Esophagus mucosa (tissue), 1 donor: ENCODE measurements at places on chromosomes 5 and 9.

DNA sequence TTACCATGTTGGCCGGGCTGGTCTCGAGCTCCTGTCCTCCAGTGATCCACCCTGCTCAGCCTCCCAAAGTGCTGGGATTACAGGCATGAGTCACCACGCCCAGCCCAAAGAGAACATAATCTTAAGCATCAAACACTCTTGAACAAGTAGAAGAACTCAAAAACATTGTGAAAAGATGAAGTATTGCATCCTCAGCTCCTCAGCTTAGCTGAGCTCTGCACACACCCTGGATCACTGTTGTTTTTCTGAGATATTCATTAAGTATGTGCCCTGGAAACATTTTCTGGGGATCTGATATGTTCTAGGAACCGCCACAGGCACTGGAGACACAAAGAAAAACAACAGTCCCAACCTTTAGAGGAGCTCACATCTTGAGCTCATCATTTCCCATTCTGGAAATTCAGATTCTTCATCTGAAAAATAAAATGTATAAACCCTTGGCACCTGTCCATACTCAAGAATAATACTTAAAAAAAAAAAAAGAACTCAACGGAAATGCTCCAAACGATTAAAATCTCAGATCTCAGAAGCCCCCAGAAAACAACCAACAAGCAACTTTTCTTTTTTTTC, 62.2 kb upstream of the ZNF462 start:
- ATAC-seq: no peak

GRCh38 chr5:12459326-12459725, 555.1 kb upstream of the CTNND2 start:
- no peak for ATAC-seq

DNA sequence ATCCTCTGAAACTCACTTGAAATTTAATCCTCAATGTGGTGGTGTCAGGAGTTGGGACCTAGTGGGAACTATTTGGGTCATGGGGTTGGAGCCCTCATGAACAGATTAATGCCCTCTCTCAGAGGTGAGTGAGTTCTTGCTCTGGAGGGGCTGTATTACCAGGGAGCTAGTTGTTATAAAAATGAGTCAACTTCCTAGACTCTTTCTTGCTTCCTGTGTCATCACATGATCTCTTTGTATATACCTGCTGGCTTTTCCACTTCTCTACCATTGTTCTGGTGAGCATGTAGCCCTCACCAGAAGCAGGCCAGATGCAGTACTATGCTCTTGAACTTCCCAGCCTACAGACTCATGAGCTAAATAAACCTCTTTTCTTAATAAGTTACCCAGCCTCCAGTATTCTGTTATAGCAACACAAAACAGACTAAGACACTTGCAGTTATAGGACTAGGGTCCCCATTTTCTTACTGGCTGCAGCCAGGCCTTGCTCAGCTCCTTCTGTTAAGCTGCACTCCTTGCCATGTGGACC, 127.5 kb downstream of the SUSD1 start:
- ATAC-seq: peak; percentile 44

DNA sequence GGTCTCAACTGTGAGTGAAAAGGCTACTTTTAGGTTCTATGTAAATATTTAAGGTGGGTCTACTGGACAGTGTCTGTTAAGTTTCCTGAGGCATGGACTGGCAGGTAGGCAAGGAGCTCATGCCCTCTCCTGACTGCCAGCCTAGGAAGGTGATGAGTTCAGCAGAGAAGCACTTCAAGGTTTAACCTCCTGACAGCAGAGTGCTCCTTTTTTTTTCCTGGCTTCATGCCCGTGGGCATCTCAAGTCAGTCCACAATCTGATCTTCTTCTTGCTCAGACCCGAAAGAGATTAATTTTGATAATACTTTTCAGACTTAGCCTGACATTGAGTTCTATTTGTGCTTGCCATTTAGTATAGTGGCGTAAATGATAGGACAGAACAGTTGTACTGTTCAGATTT, 241.9 kb upstream of the NREP start:
- no peak for ATAC-seq

DNA sequence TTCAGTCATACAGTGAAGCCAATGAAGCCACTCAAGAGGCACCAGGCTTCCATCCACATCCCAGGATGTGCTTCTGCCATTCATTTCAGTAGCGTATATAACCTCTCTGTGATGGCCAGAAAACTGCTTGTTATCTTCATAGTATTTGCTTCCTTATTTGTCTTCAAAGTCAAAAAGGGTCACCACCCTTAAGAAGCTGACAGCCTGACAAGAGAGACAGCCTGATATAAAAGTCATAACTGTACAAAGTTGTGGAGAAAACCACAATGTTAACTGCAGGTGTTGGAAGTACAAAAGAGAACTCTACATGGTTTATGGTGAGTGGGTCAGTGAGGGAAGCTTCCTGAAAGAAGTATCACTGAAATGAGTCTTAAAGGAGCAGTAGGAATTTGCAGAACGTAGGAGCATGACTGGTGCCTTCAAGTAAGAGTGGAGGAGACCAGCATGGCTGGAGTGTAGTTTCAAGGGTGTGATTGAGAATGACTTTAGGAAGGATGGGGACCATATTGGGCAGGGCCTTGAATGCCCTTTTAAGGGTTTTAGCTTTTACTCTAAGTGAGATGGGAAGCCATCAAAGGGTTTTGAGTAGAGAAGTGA, 33.7 kb downstream of the NIM1K start:
- ATAC-seq: no peak
